ENCODE measurements at places on chromosomes 13 and 19.

DNA sequence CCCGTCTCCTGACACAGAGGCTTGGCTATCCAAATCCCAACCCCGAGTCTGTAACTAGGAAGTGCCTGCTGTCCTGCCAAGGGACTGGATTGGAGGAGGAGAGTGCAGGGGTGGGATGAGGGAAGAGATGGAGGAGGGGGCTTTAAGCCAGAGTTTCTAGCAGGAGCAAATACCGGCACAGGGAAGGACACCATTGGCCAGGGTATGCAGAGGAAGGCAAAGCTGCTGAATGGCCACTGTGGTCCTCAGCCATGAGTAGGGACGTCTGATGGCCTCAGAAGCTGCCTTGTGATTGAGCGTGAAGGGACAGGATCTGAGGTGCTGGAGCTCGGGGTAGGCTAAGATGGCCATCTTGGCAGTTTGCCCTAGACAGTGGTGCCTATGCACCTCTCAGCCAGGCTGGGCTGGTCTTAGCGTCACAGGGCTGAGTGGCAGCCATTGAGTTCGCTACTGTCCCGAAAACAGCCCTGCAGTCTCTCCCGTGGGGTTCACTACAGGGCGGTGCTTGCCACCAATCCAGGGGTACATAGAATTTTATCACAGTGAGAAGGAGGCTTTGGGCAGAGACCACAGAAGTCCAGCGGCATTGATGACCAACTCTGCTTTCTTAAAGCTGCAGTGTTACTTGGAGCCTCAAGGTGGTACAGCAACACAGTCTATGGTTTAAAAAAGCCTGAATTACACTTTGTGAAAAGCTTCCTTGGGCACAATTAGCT, 61.8 kb downstream of the AKAP11 start:
- no peak for DNase-seq

GRCh38 chr13:44686531-44686934, 110.4 kb upstream of the TSC22D1 start:
- no peak for DNase-seq

- DNase-seq, result no peak
These were observed 228.4 kb upstream of the UFM1 start for GRCh38 chr13:38121267-38121666.

DNA sequence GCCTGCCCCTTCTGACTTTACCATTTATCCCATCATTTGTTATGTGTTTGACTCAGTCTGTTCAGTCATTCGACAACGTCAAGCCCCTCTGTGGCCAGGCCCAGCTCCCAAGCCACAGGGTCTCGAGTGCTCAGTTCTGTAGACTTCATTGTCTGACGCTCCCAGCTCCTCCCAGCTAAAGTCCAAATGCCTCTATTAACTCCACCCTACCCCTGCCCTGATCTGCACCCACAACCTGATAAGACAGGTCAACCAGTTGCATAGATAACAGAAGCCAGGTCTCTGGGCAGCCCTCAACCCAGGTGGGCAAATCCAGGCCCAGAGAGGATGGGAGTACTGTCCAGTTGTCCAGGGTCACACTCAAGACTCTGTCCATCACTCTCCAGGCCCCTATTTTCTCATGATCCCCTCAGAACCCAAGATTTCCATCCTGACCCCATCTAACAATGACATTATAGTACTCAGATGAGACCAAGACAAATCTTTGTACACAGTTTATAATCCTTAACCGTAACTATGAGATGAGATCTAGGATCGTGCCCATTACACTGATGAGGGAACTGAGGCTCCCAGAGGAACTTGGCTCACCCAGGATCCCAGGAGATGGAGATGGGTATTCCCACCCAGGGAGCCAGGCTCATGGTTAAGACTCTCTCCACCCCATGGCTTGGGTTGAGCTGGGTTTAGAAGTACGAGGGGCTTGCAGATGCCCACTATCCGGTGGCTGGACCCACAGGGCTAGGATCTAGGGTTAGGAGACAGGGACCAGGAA, 1.1 kb downstream of the TM6SF2 start:
- DNase-seq, result no peak

GRCh38 chr13:99990126-99990977, 8.8 kb downstream of the ZIC2 start:
- DNase-seq, result no peak

GRCh38 chr13:102608974-102609373, 12.2 kb downstream of the TPP2 start:
- no peak for DNase-seq

DNA sequence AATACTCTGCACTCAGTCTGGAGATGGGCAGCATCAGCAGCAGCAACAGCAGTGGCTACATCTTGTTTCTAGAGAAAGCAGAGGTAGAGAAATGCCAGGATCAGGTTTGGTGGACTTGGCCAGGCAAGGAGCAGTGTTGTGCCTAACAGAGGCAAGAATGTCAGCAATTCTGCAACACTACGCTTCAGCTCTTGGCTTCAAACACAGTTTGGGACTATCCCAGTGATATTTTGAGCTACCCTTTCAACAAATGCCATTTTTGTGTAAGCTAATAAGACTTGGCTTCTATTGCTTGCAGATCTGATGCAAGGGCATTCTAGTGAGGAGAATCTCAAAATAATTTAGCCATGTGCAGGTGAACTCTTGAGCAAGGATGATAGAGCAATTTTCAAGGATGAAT, 271.3 kb downstream of the PCDH20 start:
- no peak for DNase-seq

Data from BJ (cell line).